Fibroblast of skin of back (primary cell): ENCODE measurements at places on chromosomes 7 and 10.

- peak; percentile 72 for DNase-seq
These were observed 71.4 kb downstream of the AHR start for GRCh38 chr7:17369691-17370426.

DNA sequence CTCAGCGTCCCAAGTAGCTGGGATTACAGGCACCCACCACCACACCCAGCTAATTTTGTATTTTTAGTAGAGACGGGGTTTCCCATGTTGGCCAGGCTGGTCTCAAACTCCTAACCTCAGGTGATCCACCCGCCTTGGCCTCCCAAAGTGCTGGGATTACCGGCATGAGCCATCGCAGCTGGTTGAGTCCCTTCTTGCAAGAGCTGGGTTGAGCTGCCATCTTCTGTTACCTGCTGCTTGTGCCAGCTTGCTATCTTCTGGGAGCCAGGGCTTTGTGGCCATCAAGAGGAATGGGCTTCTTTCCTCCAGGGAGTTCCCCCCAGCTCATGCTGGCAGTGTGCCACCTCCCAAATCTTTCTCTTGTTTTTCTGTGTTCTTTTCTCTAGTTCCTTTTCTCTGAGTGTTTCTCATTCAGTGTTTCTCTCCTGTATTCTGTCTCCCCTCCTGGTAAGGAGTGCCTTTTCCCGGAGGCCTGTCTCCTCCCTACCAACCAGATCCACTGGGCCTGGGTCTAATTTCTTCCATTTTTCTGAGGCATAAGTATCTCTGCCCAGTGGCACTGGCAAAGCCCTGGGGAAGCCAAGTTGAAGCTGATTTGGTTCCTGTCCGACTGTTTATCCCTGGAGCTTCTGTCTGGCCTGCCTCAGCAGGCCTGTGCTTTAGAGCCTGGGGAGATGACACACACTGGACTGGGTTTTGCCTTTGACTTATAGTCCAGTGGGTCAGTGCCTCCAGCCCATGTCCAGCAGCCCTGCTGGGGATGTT lies 3.7 kb downstream of the DBNL start:
- no peak for DNase-seq

GRCh38 chr10:35896001-35896400 lies 253.9 kb upstream of the FZD8 start:
- DNase-seq: peak; percentile 86

- no peak for DNase-seq
These were observed 4.2 kb downstream of the TAS2R60 start for GRCh38 chr7:143447466-143447865.

DNA sequence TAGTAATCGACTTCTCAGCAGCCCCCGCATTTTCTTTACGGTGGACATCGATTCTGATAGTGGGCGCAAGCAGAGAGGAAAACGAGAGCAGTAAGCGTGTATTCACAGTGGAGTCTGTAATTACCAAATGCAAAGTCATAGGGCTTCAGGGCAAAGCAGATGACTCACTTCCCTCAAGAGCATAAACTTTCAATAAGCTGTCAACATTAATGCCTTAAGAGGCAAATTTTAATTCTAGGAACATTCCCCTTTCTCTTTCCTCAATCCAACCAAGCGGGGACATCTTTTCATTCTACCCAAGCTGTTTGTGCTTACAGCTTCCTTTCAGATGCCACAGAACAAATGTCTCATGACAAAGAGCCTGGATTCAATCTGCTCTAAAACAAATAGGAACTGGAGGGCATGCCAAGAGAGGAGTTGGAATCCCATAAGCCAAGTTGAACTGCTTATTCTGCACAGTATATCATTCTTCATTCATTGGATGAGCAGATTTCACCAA lies 48.6 kb downstream of the MALSU1 start:
- DNase-seq: peak; percentile 88

DNA sequence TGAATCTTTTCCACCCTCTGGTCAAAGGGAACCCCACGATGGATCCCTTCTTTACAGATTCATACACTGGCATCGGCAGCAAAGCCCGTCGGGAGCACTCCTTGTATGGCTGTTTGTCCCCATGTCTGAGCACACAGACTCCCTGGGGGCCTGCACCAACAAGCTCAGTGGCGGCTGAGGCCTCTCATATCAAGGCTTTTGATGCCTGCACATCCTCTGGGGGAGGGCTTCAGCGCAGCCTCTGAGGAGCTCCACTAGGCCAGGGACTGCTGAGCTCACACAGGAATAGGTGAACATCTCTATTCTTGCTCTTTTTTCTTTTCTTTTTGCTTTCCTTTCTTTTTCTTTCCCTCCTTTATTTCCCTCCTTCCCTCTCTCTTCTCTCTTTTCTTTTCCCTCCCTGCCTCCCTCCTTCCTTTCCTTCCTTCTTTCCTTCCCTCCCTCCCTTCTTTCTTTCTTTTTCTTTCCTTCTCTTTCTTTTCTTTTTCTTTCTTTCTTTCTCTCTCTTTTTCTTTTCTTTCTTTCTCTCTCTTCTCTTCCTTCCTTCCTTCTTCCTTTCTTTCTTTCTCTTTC lies 174.6 kb downstream of the CCDC3 start:
- no peak for DNase-seq

DNA sequence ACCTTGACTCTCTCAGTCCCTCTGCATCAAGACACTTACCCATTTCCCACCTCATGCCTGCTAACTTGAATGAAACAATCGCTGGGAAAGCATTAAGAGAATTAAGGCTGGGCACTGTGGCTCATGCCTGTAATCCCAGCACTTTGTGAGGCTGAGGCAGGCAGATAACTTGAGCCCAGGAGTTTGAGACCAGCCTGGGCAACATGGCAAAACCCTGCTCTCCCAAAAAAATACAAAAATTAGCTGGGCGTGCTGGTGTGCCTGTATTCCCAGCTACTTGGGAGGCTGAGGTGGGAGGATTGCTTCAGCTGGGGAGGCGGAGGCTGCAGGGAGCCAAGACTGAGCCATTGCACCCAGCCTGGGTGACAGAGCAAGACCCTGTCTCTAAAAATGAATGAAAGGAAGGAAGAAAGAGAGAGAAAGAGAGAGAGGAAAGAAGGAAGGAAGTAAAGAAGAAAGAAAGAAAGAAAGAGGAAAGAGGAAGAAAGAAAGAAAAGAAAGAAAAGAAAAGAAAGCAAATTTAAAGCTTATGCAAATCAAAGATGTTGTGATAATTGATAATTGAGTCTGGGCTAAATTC lies 646 bp downstream of the SERPINE1 start:
- DNase-seq: no peak

DNA sequence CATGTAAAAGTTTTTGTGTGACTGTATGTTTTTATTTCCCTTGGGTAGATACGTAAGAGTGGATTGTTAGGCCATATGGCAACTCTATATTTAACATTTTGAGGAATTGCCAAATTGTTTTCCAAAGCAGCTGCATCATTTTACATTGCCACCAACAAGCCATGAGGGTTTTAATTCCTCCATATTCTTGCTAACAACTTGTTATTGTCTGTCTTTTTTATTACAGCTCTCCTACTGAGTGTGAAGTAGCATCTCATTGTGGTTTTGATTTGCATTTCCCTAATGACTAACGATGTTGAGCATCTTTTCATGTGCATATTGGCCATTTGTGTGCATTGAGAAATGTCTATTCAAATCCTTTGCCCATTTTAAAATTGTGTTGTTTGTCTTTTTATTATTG lies 94.9 kb downstream of the CARD11 start:
- DNase-seq: no peak

DNA sequence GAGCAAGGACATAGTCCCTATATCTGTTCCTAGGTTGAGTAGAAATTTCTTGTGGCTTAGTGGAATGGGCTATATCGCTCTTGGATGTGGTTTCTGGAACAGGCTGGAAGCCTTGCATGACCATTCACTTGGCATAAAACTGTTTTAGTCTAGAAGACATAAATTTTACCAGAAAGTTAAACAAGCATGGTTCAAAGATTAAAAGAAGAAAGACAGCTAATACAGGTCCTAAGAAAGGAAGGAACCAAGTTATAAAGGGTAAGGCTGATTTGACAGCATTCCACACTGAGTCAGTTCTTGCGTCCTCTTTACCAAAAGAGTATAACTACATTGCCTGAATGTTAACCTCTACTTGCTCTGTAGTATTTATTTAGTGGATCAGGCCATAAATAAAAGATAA lies 724.2 kb downstream of the SORCS1 start:
- DNase-seq: no peak

DNA sequence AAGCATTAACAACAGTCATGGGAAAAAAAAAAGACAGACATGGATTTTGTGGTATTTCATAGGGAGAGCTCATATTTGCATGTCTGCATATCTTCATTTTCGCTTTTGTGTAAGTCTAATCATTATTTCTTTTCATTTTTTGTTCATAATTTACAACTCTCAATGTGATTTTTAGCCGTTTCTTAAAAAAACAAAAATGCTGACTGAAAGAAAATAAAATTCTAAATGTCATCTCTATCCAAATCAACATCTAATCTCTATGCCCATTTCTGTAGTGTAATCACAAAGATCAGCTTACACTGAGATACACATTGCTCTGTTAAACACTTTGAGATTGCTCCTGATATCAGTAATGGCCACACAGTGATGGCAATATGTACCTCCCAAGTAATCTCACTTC lies 29.2 kb downstream of the CHRM2 start:
- DNase-seq: no peak

- no peak for DNase-seq
These were observed 52.2 kb downstream of the ERCC6 start for GRCh38 chr10:49486738-49487137.

GRCh38 chr10:70905071-70906021 lies 17.0 kb upstream of the PCBD1 start:
- DNase-seq: no peak

GRCh38 chr7:36191292-36191920 lies 38.4 kb downstream of the EEPD1 start:
- DNase-seq: no peak

DNA sequence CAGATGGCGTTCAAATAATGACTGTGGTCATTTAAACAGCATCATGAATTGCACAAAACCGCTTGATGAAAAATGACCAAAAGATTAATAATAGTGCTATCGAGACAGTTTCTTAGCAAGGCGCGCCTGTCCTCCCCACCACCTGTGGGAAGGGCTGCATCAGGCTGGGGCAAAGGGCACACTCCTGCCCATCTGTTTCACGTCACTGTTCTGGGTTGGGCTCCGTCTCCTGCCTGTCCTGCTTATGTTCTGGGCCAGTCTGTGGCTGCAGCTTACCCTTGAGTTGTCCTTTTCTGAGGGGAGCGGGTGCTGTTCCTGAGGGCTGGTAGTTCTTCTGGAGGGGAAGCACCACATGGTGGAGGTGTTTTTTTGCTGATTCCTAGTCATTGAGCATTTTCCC lies 13.3 kb downstream of the RBM17 start:
- no peak for DNase-seq

- no peak for DNase-seq
These were observed 345.6 kb downstream of the GPAM start for GRCh38 chr10:111837985-111838384.

DNA sequence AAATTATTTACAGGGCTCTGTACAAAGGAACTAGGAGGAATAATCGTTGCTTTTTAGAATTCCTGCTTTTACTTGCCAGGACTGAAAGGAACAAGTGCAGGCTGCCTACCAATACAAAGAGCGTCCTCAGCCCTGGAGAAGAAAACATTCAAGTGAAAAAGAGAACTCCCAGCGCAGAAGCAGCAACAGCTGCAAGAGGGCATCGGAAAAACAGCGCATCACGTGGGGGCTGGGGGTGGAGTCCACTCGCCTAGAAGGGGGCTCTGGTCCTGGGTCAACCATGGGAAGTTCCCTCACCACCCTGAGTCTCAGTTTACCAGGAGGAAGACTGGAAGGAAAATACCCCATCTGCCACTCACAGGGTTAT lies 385 bp upstream of the C10orf90 start:
- DNase-seq: no peak

DNA sequence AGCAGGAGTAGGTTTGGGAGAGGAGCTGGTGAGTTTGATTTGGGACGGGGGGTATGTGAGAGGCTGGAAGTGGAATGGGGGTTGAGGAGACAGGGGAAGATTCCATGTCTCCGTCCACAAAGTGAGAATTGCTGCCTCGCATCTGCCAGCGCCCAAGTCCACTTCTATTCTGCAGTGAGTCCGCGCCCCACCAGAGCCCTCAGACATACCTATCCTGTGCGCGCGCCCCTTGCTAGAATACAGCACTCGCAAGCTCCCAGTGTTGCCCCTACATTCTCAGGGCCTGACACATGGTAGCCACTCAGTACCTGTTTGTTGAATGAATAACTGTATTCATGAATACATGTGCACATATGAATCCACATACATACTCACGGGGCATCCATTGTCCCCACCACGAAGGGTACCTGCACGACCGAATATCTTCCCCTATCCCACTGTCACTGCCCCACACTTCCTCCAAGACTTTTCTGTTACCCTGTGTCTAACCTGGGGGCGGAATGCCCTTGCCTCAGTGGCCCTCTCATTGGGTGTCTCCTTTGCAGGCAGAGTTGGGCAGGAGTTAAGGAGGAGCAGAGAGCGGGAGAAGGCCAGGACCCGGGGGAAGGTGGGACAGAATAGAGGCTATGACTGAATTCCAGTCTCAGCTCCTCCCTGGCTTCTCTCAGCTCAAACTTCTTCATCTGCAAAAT lies 19.9 kb downstream of the POLL start:
- no peak for DNase-seq

GRCh38 chr10:22475651-22476600 lies 130.6 kb downstream of the SPAG6 start:
- DNase-seq: peak; percentile 28

DNA sequence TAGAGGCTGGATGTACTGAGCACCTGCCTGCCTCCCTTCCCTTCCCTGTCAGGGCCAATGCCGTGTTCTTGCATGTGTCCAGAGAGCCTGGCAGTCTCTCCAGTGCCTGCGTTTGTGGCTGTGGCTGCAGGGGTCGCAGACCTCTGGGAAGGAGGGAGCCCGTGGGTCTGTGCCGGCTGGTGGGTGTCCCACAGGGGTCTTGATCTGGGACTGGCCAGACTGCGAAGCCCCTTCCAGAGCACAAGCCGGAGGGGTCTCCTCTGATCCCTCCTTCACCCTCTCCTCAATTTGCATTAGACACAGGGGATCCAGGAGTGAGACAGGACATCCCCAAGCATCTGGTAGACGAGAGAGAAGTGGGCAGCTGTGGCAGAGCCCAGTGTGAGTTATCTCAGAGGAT lies 199.2 kb downstream of the ADARB2 start:
- no peak for DNase-seq

DNA sequence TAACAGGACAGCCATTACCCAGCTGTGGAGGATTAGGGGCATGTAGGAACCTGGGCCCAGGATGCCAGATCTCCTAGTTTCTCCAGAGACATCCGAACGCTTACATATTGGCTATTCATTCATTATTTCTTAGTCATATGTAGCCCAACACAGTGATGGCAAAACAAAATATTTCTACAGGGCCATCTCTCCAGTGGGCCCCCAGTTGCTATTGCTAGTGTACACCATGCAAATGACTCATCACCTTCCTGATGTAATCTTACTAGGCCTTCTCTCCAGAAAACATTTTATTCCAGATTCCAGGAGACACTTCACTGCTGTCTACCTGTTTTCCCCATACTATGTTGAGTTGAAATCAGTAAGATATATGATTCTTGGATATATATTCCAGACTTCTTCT lies 201.7 kb downstream of the PLXDC2 start:
- peak; percentile 34 for DNase-seq

- no peak for DNase-seq
These were observed 66.4 kb downstream of the FGFR2 start for GRCh38 chr10:121531830-121532178.

- DNase-seq: no peak
These were observed 8.8 kb downstream of the CUX1 start for GRCh38 chr7:101826081-101826835.
